Jurkat, Clone E6-1 (cell line): ENCODE measurements at places on chromosomes 3 and 15.

DNA sequence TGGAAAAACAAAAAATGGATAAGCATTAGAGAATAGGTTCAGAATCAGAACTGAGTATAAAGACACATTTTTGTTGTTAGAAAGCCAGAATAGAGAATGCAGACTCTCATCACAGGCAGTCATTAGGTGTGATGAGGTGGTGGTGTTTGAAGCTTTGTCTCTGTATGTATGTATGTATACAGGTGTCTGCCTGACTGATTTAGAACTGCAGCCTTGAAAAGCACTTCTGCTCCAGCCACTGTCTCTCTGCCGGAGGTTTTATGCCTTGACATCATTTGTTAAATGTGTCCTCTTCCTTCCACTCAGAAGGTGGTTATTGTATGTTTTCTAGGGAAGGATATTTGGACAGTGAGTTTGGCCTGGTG is 80.7 kb upstream of the ZBED2 start:
- no peak for DNase-seq

- DNase-seq: no peak
These were observed 54.8 kb upstream of the FSIP1 start for GRCh38 chr15:39837454-39837853.

GRCh38 chr15:40785814-40786213 is 16.0 kb downstream of the C15orf62 start:
- no peak for DNase-seq

- DNase-seq: no peak
These were observed 2.3 kb upstream of the LMLN start for GRCh38 chr3:197957790-197958133.

DNA sequence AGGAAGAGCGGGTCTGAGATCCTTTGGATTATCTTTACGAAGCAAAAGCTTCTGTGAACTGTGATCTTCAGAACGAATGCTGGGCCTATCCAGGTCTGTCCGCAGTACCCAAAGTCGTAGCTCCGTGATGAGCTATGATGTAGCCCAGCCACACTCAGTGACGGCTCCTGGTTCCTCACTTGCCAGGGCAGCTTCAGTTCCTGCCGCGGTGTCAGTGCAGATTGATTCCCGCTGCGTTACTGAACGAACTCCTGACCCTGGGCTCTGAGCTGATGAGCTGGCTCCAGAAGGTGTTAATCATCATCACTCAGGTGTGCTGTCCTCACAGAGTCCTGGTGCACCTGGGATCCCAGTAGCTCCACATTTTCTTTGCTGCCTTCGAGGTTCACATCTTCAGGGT is 45.0 kb downstream of the TMEM44 start:
- DNase-seq: no peak

DNA sequence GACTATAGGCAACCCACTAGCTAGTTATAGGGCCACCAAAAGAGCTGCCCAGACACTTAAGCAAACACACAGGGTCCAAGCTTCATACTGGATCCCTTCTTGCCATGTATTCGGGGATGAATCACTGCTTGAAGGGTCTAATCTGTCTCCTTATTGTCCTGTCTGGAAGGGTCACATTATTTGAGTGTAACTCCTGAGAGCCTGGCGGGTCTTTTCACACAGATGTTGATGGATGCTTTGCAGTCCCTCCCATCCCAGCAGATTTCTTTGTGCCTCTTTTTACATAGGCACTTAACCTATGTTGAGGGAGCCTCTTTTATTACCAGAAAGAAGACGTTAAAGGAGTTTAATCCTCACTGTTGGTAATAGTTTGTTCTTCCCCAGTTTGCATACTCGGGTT is 56.6 kb downstream of the BBX start:
- no peak for DNase-seq

- DNase-seq: no peak
These were observed 122.4 kb downstream of the NECTIN3 start for GRCh38 chr3:111194048-111194447.

GRCh38 chr3:134326760-134327593 is 47.3 kb downstream of the AMOTL2 start:
- DNase-seq: no peak

DNA sequence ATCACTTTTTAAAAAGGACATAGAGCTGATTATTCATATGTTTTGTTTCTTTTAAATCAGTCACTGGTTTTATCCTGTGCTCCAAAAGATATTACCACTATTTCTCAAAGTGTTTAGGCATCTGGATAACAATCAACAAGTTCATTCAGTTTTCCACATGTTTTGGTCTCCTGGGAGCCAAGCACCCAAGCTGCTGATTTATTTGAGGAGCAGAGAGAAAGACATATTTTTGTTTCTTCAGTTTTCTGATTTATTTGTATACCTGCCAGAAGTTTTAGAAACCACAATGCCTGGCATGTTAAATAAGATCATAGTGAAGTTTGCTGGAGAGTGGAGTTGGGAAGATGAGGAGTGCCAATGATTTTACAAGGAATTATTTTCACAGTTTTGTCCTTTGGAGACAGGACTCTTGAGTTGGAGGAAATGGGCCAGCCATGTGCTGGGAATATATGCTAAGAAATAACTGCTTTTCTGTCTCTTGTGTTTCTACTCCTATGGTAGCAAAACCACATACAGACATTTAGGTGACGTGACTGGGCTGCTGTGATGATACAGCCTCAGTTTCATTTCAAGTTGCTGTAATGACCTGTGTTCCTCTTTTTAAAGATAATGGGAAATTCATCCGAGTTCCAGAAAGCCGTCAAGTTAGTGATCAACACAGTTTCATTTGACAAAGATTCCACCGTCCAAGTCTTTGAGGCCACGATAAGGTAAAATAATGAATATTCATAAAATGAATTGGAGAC is 11.7 kb downstream of the EDEM1 start:
- DNase-seq: no peak

- no peak for DNase-seq
These were observed 248.4 kb downstream of the ISL2 start for GRCh38 chr15:76584868-76585575.

GRCh38 chr15:92499731-92500530 is 106.2 kb downstream of the ST8SIA2 start:
- DNase-seq: no peak

- no peak for DNase-seq
These were observed 9.9 kb downstream of the ZBED2 start for GRCh38 chr3:111585217-111585616.

GRCh38 chr3:182133752-182134151 is 422.0 kb downstream of the SOX2 start:
- DNase-seq: no peak
